ENCODE measurements at places on chromosomes 16 and 17. TPM values are rescaled to one million over a fixed set of nuclear protein-coding genes. Genes with fewer than 3 reads are reported as not detected.

Gene MYO18A
- 39.6 TPM for polyA plus RNA-seq

Gene PIMREG
- not detected for polyA plus RNA-seq

Gene BCKDK
- polyA plus RNA-seq = 38.2 TPM

Gene FLYWCH2
- 20.8 TPM for polyA plus RNA-seq

Gene CCDC137
- 27.9 TPM for polyA plus RNA-seq
